ENCODE measurements at places on chromosomes 1 and 21.

GRCh38 chr1:81549588-81550127 lies 251.1 kb upstream of the ADGRL2 start:
- no peak for DNase-seq

- no peak for DNase-seq
These were observed 37.6 kb upstream of the PLA2G5 start for GRCh38 chr1:20032425-20032824.

- no peak for DNase-seq
These were observed 33.4 kb upstream of the SLC2A1 start for GRCh38 chr1:42992054-42992571.

DNA sequence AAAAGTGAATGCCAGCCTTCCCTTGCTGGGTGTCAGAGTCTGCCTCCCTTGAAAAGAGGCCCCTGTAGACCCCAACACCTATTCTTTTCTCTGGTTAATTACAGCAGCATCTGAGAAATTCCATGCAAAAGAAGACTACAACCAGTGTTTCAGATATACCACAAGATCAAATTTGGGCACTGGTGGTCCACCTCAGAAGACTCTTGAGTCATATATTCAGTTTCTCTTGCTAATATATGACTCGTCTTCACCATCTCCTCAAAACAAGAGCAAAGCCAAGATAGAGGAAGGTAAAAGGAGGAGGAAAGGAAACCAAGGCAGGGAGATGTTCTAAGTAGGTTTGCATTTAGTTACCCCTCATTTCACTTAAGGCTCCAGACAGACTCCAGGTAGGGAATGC lies 259.9 kb downstream of the ZNF648 start:
- no peak for DNase-seq

DNA sequence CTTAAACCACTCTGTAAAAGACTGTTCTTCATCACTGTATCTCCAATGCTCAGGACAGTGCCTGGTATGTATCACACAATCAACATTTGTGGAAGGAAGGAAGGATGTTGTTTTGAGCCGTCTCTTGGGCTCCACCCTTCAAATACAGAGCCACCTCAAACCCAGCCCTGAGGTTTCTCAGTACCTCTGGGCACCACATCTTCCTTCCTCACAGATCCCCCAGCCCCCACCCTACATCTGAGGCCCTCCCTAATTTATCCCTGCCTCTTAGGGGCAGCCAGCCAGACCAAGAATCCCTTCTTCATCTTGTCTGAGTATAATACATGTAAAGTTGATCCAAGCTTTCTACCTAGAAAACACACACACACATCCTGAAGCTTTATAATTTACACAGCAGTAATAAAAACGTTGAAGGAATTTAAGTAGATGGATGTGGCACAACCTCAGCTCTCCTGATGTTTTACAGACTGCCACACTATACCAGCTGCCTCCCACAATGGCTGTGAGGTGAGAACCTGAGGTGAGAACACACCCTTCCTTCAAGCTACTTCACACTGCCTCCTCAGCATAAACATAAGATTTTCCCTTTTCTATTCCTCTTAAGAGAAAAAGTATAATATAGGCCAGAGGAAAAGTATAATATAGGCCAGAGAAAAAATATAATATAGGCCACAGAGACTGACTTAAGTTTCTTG lies 48.5 kb downstream of the CDC7 start:
- DNase-seq, result peak; percentile 59

Measured in CD4-positive, alpha-beta T cell treated with Interleukin-17A for 4 hours (primary cell).